ENCODE measurements at places on chromosomes 2 and 18. TPM values are rescaled to one million over a fixed set of nuclear protein-coding genes. Genes with fewer than 3 reads are reported as not detected.

TRIM43 gene
- total RNA-seq, result not detected

ACMSD gene
- not detected for total RNA-seq

- no peak for DNase-seq
Measured at GRCh38 chr2:97952357-97952756, 43.4 kb downstream of the TMEM131 start.

DNA sequence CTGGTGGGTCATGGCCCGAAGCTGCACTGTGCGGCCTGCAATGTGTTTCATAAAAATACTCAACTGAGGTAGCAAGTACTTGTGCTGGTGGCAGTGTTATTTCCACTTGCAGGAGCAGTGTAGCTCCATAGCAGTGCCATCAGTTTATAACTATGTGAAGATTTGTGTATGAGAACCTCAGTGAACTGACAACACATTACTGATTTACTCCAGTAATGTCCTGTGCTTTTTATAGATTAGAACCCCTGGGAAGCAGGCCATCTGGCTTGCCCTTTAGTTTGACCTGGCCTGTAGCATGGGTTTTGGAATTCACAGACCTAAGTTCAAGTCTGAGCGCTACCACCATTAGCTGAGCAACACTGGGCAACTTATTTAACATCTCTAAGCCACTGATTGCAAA lies 99.7 kb upstream of the AQP4 start:
- DNase-seq, result no peak

ALPI gene
- total RNA-seq, result not detected

All from M059J (cell line).